ENCODE measurements at places on chromosomes 6 and 20.

DNA sequence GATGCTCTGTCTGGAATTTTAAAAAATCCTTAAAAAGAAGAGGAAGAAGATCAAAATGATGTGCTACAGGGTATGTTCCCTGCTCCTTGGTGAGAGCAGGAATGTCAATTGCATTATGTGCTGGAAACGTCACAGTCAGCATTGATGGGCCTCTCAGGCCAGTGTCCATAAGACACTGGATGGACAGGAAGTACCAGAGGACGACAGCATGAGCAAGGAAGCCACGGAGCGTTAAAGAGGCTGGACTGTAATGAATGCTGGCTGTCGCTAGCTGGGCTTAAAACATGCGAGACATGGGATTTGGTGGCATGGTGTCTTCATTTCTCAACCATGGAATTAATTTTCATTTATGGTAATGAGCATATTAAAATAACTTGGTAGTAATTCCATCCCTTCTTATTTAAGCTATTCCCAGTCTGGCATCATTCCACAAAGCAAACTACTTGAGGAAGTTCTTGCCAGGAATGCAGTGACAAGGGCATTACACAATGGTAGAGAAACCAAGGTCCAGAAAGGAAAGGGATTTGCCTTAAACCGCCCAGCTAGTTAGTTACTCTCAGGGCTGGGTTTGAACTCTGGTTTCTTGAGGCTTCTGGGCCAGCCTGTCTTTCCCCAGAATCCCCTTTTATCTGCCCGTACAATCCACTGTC lies 166.6 kb upstream of the SOX4 start:
- DNase-seq, result no peak

DNA sequence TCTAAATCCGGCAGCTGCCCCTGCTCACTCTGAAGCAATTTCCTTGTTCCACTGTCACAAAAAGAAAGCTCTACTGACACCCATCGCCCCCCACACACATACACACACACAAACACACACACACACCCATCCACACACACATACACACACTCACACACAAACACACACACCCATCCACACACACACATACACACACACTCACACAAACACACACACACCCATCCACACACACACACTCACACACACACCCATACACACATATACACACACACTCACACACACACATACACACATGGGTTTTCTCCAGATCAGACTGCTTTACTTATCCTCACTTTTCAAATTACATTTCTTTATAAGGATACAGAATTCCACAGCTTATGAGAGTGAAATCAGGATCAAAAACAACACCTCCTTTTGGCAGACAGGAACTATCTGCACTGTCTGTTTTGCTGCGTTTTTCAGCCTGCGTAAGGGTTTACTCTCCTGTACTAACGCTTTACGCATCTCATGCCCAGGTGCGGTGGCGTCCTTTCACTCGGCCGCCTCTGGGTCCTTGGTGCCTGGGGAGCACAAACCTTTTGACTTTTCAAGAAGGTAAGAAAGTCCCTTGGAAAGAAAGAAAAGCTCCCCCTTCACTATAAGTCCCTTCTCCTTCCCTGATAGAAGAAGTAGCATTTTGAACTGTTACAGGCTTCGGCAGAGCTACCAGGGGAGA lies 8.0 kb downstream of the DACT2 start:
- no peak for DNase-seq

GRCh38 chr6:112225691-112226090 lies 28.7 kb downstream of the LAMA4 start:
- DNase-seq, result no peak

- DNase-seq, result no peak
Measured at GRCh38 chr6:153059757-153060156, 57.2 kb upstream of the MTRF1L start.

DNA sequence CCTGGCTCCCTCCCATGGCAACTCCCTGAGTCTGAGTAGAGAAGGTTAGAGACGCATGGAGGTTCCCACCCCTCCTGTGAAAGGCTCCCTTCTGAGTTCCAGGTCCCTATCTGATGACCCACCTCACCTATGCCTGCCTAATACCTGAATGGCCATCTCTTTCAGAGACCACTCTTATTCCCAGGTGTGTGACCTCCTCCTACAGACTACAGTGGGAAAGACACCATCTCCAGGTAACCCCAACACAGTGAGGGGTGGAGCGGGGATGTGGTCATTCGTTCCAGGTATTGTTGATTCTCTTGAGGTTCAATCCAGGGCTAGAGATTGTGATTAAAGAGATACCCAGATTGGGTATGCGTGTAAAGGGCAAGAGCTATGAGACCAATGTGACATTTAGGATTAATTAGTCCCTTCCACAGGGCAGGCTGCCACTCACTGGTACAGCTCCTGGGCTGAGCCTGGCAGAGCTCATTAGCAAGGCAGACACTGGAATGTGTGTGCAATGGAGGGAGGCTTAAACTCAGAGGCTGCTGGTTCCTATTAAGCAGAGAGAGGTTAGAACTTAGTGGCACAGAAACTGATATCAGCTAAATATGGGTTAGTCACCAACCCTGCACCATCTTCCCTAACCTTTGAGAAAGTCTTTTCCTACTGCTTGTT lies 46.5 kb upstream of the IER3 start:
- no peak for DNase-seq

GRCh38 chr20:36885356-36885755 lies 9.4 kb downstream of the TLDC2 start:
- DNase-seq, result no peak

DNA sequence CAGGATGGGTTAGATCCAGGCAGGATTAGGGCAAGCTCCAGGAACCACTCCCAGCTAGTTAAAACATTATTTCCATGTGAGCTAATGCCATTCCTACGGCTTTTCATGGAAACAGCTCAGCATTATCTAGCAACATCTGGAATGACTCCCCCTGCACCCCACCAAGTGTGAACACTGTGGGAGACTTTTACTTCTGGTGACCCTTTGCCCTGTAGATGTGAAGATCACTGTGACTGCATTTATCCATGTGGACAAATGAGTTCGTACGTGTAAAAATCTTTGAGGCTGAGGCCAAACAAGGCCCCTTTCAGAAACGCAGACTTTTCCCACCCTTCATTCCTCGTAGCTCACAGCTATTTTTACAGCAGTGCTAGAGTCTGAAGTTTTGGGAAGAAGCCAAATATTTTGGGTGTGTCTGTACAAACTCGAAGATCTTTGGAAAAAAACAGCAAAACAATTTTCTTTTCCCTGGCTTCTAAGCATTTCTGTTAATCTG lies 221.8 kb upstream of the SOX4 start:
- no peak for DNase-seq
